ENCODE measurements at places on chromosomes 12 and 14. TPM values are rescaled to one million over a fixed set of nuclear protein-coding genes. Genes with fewer than 3 reads are reported as not detected.

The INHBE gene
- polyA plus RNA-seq = 0.55 TPM

The ALX1 gene
- 27.6 TPM for polyA plus RNA-seq

GRCh38 chr12:12583510-12584178, 21.0 kb upstream of the DUSP16 start:
- DNase-seq = no peak

DNA sequence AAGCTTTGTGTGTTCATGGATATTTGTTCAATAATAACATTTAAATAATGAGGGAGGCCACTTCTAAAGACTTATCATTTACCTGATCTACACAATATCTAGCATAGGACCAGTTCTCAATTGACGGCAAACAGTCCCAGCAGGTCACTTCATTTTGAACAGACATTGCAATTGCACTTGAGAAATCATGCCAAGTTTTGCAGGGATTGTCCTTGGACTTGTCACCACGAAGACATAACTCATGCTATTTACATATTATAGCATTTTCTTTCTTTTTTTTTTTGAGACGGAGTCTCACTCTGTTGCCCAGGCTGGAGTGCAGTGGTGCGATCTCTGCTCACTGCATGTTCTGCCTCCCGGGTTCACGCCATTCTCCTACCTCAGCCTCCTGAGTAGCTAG, 34.5 kb upstream of the BICD1 start:
- no peak for DNase-seq

DNA sequence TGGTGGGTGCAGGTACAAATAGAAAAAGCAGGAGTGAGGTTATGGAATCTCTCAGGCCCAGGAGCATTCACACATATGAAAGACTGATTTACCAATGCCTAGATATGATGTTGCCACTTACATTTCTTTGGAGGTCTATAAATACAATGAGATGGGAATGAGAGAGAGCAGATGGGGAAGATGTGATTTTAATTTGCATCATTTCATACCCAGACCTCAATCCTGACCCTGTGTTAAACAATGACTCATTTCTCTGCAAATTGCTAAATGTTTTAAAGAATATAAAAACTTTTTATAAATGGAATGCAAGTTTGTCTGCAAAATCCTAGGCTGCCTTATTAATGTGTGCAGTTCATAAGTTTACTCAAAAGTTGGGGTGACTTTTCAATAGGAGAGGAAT, 38.6 kb upstream of the GNG2 start:
- DNase-seq = no peak

- no peak for DNase-seq
Measured at GRCh38 chr12:1880876-1881275, 37.6 kb downstream of the CACNA2D4 start.

The REP15 gene
- polyA plus RNA-seq = 3.2 TPM

The ZFP36L1 gene
- 276 TPM for polyA plus RNA-seq

The SIX6 gene
- polyA plus RNA-seq = not detected

GRCh38 chr12:87952850-87953249, 76.4 kb downstream of the C12orf50 start:
- DNase-seq = no peak

The SERPINA10 gene
- 0.13 TPM for polyA plus RNA-seq

DNA sequence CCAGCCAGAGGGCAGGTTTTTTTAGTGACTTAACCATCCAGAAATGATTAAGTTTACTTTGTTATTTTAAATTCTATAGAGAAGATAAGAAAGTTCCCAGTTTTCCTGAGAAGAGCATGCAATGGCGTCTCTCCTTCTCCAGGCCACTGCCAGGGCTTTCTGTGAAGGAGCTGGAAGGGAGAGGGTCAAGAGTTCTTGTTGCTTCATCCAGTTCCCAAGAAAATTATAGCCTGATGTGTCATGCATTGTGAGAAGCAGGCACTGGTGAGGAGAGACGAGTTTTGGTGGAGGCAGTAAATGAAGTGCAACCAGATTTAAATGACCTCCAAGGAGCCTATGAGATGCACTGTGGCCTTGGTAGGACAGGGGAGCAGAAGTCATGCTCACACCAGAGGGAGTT, 14.2 kb downstream of the ELK3 start:
- no peak for DNase-seq

DNA sequence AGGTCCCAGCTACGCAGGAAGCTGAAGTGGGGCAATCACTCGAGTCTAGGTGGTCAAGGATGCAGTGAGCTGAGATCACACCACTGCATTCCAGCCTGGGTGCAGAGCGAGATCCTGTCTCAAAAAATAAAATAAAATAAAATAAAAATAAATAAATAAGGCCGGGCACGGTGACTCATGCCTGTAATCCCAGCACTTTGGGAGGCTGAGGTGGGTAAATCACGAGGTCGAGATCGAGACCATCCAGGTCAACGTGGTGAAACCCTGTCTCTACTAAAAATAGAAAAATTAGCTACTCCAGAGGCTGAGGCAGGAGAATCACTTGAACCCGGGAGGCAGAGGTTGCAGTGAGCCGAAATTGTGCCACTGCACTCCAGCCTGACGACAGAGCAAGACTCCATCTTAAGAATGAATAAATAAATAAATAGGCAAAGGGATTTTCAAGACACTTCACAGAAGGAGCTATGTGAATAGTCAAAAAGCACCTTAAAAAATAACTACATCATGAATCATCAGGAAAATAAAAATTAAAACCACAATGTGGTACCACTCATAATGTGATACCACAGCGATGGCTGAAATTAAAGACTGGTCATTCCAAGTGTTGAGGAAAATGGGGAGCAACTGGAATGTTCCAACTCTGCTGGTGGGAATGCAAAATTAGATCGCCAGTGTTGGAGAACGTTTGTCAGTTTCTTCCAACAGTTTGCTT, 92.9 kb upstream of the TBX3 start:
- DNase-seq = no peak

DNA sequence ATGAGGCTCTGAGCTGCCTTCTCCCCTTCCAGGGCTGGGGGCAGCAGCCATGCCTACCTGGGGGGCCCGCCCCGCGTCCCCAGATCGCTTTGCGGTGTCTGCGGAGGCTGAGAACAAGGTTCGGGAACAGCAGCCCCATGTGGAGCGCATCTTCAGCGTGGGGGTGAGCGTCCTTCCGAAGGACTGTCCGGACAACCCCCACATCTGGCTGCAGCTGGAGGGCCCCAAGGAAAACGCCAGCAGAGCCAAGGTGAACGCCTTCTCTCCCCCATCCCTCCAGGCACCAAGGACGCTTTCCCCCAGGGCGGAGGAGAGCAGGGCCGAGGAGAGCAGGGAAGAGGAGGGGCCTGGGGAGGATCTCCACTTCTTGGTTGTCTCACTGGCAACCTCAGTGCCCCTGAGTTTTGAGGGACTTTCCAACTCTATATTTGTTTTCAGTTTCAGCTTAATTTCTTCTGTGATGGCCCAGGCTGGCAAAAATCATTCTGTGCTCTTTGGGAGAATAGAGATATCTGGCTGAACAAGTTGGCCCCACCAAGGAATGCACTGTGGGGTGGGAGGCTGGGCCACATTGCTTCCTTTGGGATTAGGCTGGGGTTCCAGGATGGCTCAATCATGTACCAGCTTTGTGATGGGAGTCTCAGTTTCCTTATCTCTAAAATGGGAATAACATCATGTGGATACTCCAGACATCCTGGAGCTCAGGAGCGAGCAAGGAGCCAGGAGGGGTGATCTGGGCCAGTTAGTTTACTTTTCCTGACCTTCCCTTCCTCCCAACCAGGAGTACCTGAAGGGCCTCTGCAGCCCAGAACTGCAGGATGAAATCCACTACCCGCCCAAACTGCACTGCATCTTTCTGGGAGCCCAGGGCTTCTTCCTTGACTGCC, 1.2 kb downstream of the KHNYN start:
- DNase-seq = no peak

GRCh38 chr12:46200551-46200950, 68.3 kb downstream of the SLC38A1 start:
- DNase-seq = no peak

- DNase-seq = no peak
Measured at GRCh38 chr12:45681465-45681864, 48.0 kb upstream of the ARID2 start.

The OGFOD2 gene
- 12.9 TPM for polyA plus RNA-seq

DNA sequence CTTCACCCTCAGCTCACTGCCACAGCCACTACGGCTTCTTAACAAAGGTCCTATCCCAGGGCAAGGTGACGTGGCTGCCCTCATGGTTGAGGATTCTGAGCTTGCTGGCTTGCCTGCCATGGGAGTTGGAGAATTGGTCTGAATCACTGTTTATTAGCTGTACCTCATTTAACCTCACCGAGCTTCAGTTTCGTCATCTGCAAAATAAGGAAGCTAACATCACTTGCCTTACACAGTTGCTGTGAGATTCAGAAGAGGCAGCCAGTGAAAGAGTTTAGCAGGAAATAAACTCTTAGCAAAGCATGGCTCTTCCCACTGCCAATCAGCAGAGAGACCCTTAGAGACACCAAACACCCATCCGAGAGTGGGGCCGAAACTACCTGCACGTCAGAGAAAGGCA, 90.1 kb upstream of the KCNA1 start:
- DNase-seq = no peak

GRCh38 chr12:113221997-113222729, 899 bp downstream of the TPCN1 start:
- DNase-seq = no peak

GRCh38 chr12:12891080-12891880, at the start of gene GPRC5A:
GPRC5A (plus strand) TSS chr12:12891562; CDS start chr12:12908250, 16,688 bp downstream.
- DNase-seq = peak; percentile 62

- no peak for DNase-seq
Measured at GRCh38 chr12:22971701-22972191, 346.8 kb downstream of the ETNK1 start.

The TMEM253 gene
- polyA plus RNA-seq = 1.0 TPM

DNA sequence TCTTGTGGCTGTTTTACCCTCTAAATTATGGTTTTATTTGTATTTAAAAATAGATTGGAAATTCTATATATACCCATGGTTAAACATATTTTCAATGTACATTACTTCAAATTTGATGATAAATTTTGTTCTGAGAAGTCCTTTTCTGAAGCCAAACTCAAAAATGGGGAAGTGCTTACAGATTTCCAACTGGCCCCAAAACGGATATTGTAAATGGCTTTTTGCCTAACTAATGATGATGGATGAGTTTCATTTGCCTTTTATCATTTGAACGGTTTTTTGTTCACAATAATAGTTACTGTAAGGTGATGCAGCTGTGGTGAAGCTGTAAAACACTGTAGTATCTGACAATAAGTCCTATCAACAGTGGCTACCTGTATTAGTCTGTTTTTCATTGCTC, 136.9 kb downstream of the FUT8 start:
- no peak for DNase-seq

DNA sequence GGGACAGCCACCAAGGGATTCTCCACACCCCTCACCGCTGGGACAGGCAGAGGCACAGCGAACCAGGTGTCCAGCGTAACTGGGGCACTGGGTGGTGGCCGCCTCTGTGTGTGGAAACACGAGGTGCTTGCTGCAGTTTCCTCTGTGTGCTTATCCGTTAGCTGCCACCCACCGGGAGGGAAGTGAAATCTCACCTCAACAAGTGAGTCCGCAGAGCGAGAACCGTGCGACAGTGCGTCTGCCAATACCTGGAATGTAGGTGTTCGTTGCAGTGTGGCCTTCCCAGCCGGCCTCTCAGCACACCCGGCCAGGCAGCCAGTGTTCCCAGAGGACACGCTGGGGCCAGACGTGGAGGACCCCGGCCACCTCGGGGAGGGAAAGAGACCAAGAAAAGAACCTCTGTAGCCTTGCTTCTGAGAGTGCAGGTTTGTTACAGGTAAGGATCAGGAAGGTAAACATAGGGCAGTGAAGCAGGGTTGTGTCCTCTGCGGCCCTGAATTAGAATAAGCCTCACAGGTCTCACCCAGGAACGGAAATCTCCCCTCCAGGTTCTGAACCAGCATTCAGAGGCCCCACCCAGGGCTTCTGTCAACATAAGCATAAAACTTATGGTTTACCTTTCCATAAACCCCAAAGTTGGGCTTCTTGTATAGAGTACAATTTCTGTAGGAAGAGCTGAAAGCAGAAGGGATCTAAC, 1.5 kb downstream of the BCL2L14 start:
- DNase-seq = no peak

The OTX2 gene
- polyA plus RNA-seq = not detected

The RASAL1 gene
- 8.7 TPM for polyA plus RNA-seq

DNA sequence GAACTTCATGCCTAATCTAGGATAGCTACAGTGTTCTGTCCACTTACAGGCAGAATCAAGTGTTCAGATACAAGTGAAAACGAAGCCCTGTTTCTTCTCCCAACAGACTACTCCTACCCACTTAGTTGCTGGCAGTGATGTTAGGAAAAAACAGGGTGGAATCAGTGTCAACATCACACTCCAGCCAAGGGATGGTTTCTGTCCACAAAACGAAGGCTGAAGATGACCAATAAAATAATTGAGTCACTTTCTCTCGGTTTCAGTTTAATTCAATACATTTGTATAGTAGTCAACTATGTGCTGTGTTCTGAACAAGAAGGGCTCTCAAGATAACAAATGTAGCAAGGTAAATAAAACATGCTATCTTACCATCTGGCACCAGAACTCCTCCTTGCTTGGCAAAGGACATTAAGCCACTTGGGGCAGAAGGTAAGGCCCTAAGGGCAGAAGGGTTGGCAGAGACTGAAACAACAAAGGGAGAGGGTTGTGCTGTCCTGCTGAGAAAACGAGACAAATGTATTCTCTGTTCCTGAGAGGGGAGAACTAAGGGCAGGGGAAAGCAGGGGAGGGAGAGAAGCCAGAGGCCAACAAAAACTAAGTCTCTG, 393.6 kb downstream of the DPF3 start:
- no peak for DNase-seq

The CISTR gene
- polyA plus RNA-seq = not detected

The NKX2-8 gene
- polyA plus RNA-seq = not detected

GRCh38 chr14:45811155-45811554, 558.2 kb upstream of the MIS18BP1 start:
- no peak for DNase-seq

DNA sequence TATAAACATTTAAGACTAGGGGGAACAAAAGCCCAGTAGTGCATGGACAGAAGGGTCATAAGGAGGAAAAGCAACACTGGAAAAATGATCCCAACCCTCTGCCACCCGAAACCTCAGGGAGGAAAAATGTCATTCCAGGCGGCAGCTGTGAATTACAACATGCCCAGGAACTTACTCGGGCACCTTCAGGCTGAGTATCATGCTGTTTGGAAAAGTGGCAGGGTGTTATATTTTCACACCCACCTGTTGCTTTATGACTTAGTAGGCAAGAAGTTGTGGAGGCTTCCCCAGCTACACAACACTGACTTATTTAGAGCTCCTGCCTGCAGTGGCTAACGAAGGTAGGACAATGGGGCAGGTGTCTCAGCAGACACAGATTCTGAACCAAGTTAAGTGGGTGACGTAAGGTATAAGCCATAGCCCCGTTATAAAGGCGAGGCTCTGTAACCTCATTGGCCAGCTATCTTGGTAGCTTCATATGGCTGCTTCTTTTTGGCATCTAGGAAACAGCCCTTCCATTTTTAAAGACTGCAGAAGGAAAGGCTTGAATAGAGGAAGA, 96.1 kb upstream of the IFNG-AS1 start:
- DNase-seq = peak; percentile 37

- DNase-seq = no peak
Measured at GRCh38 chr12:46608431-46609272, 217.1 kb downstream of the SLC38A4 start.

DNA sequence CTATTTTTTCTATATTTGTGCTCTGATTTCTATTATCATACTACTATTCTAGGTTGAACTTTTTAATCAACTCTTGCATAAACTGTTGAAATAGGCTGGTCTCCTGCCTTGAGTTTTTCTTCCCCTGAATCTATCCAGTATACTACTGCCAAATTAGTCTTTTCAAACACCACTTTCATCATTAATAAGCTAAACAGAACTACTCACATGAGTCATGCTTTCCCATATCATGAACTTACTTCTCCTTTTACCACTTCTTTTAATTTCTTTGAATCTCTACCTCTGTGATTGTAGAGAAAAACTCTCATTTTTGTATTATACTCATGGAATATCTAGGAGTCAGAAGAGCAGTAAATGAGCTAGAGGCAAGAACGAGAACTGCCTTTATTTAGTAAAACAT, 340.3 kb upstream of the PDE3A start:
- DNase-seq = no peak

The ALDH2 gene
- 88.3 TPM for polyA plus RNA-seq

Measured in left renal cortex interstitium (tissue), 4 donors.